ENCODE measurements at places on chromosomes 12 and 14. TPM values are rescaled to one million over a fixed set of nuclear protein-coding genes. Genes with fewer than 3 reads are reported as not detected.
A peak's percentile ranks its signal among the peaks of the same experiment; 100 is the strongest.

DNA sequence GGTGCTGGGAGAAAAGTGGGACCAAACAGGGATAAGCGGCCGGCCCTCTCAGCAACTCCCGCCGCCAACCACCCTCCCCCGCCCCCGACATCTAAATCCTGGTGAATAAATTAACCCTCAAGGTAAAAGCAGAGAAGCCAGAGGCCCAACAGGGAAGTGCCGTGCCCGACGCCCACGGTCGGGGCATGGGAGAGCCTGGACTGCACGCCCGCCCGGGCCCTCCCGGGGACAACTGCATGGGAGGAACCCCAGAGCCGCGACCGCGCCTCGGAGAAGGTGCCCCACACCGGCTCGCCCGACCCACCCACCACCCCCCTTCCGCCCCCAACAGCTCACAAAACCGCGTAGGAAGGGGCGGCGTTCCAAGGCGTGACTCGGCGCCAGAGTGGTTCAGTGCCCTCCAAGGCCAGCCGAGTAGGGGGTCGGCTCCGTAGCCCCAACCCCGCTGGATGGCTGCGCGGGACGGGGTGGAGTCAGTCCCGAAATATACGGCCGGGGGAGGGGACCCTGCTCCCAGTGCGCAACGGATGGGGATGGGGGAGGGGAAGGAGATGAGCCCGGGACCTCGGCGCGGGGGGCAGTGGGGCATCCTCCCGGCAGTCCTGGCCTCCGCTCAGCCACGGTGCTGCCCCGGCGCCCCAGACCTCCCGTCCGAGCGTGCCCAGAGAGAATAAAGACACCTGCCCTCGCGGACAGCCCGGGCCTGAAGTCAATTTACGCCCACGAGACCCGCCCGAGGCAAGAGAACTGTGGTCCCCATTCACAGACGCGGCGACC lies 732 bp downstream of the SLC25A29 start:
- no peaks in the 10 kb centered on the region for H3K27me3 ChIP-seq
- DNase-seq = peak; percentile 53
- H3K4me3 ChIP-seq = peak overlapping the region; percentile 96
- H3K27ac ChIP-seq = peak overlapping the region; percentile 42
- no peaks in the 10 kb centered on the region for H3K4me1 ChIP-seq

Gene MTA1
- 117 TPM for total RNA-seq

DNA sequence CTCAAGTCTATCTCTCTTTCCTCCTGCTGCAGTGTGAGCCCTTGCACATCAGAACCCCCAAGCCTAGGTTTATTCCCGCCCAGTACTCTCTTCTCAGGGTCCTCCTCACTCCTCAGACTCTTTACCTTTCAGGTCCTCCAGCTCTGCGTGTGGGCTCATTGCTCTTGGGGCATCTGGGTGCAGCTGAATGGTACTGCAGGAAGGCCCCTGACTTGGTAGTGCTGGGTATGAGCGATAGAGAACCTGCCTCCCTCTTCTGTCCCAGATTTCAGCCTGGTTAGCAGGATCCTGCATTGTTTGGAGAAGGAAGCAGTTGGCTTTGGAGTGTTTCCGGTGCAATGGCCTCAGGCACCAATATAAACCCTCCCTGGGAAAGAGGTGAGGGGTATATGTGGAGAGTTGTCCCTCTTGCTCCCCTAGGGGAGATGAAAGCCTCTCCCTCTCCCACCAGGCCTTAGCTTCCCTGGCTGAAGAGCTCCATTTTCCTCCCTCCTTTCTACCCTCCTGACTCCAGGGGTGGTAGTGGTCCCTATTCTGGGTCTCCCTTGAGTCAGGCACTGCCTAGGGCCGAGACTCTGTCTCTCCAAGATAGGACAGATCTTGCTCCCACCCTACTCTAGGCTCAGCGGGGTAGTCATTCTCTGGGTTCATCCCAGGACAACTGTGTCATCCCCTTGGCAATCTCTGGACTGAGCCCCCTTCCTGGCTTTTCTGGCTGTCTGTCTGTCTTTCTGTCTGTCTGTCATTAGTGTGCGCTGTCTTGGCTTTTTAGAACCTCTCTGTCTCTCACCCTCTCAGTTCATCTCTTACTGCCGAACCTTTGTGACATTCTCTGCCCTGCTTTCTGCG lies 3.8 kb downstream of the LRP1 start:
- H3K4me1 ChIP-seq = peaks cover 42% of the 10 kb centered on the region
- H3K27me3 ChIP-seq = peaks cover 2% of the 10 kb centered on the region
- DNase-seq = no peak

DNA sequence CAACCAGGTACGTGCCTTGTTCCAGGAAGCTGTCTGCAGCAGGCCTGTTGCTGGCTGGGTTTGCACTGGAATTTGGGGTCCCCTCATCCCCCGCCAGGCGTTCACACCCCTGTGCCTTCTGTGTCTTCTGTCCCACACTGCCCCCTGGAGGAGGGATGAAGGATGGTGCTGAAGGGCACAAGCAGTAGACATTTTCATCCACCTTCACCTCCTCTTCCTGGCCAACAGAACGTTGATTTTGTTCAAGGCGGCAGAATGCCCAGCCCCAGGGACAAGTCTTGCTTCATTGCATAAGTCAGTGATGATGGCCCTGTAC lies 122.1 kb downstream of the CALM1 start:
- H3K4me3 ChIP-seq = no peak overlapping the region
- no peaks in the 10 kb centered on the region for H3K36me3 ChIP-seq
- H3K4me1 ChIP-seq = peaks cover 19% of the 10 kb centered on the region
- no peak for DNase-seq

Gene RPL10L
- not detected for total RNA-seq

GRCh38 chr12:80373666-80374065 lies 70.4 kb upstream of the PTPRQ start:
- H3K4me1 ChIP-seq = peaks cover 16% of the 10 kb centered on the region
- peak; percentile 54 for DNase-seq
- no peaks in the 10 kb centered on the region for H3K36me3 ChIP-seq
- no peaks in the 10 kb centered on the region for H3K27me3 ChIP-seq
- H3K27ac ChIP-seq = peak overlapping the region; percentile 52
- no peak overlapping the region for H3K4me3 ChIP-seq

- H3K36me3 ChIP-seq = no peaks in the 10 kb centered on the region
- H3K4me3 ChIP-seq = peak overlapping the region; percentile 6
- H3K27ac ChIP-seq = no peak overlapping the region
- peaks cover 28% of the 10 kb centered on the region for H3K4me1 ChIP-seq
- peak; percentile 49 for DNase-seq
These were observed 19.7 kb upstream of the CD9 start for GRCh38 chr12:6180268-6181051.

- DNase-seq = no peak
- H3K4me1 ChIP-seq = peaks cover 17% of the 10 kb centered on the region
- H3K27ac ChIP-seq = no peak overlapping the region
- H3K27me3 ChIP-seq = no peaks in the 10 kb centered on the region
- no peak overlapping the region for H3K4me3 ChIP-seq
- H3K36me3 ChIP-seq = no peaks in the 10 kb centered on the region
These were observed 40.6 kb downstream of the MOK start for GRCh38 chr14:102264355-102264754.

DNA sequence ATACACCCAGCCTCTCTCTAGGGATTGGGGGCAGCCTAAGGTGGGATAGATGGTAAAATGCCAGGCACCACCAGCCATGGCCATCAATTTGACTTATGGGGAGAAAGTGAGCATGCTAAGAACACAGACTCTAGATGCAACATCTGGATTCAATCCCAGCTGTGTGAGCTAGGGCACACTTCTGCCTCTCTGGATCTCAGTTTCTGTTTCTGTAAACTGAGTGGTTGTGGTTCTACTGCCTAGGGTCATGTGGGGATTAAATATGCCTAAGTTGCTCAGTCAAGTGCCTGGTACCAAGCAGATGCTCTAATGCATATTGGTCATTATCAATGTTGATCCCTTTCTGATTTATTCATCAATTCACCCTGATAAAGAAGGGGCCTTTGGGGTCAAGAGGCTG lies 12.6 kb upstream of the OAS1 start:
- no peaks in the 10 kb centered on the region for H3K4me1 ChIP-seq
- no peak overlapping the region for H3K27ac ChIP-seq
- H3K36me3 ChIP-seq = no peaks in the 10 kb centered on the region

DNA sequence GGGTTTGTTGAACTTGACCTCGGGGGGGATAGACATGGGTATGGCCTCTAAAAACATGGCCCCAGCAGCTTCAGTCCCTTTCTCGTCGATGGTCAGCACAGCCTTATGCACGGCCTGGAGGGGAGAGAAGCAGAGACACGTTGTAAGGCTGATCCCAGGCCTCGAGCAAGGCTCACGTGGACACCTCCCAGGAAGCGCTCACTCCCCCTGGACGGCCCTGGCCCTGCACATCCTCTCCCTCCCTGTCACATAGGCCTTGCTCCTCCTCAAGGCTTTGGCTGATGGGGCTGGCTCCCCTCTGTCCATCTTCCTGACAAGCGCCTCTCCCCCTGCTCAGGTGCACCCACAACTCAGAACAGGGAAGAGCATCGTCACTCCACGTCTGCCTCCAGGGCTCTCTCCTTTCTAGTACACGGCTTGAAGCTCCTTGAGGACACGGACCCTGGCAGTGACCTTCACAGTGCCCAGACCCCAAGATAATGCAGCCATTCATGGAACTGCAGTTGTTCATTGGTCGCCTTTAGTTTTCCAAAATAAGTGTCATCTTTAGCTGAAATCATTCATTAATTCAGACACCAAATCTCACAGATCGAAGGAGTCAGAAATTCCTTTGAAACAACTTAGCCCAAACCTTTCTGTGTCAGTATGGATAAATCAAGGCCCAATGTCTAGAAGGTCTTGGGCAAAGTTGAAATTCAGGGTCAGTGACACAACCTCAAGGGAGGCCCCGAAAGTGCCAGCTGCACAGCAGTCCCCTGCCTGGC lies 9.7 kb downstream of the SERPINA1 start:
- no peaks in the 10 kb centered on the region for H3K27me3 ChIP-seq
- DNase-seq = no peak
- no peak overlapping the region for H3K27ac ChIP-seq

DNA sequence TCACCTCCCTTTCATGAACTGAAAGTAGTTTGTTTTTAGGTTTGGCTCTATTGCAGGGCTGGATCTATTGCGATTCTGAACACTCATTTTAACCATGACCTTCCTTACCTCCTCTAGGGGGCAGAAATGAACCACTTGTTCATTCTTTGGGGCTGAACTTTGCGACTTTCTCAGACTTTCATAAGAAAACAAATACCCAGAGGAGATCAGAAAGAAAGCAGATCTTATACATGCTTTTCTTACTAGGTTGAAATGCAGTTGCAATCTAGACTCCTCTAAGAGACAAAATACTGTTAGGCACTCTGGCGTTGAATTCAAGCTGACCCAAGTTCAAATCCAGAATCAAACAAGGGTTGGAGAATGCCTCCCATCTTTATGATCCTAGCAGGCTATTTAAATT lies 32.6 kb upstream of the PLEKHG3 start:
- peaks cover 8% of the 10 kb centered on the region for H3K4me1 ChIP-seq
- H3K36me3 ChIP-seq = no peaks in the 10 kb centered on the region
- no peaks in the 10 kb centered on the region for H3K27me3 ChIP-seq
- H3K27ac ChIP-seq = no peak overlapping the region

Gene IFT43
- 14.4 TPM for total RNA-seq

- peak overlapping the region; percentile 16 for H3K4me3 ChIP-seq
- peaks cover 15% of the 10 kb centered on the region for H3K4me1 ChIP-seq
- no peaks in the 10 kb centered on the region for H3K27me3 ChIP-seq
- peak overlapping the region; percentile 78 for H3K27ac ChIP-seq
- DNase-seq = peak; percentile 35
These were observed 13.0 kb upstream of the GPR68 start for GRCh38 chr14:91257328-91258010.

GRCh38 chr12:68162374-68162773 lies 2.8 kb upstream of the IFNG start:
- H3K4me3 ChIP-seq = no peak overlapping the region
- DNase-seq = peak; percentile 27
- H3K27me3 ChIP-seq = no peaks in the 10 kb centered on the region
- H3K4me1 ChIP-seq = peaks cover 17% of the 10 kb centered on the region

DNA sequence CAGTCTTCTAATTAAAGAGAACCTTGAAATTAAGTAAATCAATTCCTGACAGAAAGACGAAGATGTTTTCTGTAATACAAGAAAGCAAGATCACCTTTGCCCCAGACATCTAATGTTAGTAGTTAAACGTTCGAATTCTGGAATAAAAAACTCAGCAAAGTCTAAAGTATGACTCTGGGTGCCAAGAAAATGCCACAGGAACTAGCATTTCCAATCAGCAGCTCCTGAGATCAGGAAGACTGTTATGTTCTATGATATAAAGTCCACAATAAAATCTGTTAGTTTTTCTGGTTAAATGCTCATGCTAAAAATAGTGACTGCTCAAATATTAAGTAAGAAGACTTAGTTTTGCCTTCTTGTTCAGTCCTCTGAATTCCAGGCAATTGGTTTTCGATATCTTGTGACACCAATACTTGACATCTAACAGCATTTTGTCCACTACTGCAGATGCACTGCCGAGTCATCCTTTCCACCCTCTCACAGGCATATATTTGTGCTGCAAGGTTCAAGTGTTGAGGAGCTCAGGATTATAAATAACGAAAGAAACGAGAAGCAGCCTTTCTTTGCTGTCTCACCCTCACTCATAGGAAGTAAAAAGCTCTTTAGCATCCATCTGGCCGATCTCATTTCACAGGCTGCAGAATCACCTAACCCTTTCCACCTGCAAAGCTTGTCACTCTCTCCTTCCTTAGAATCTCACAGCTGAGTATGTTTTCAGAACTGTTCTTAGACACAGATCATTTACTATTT lies 32.0 kb downstream of the SSH1 start:
- peak overlapping the region; percentile 38 for H3K4me3 ChIP-seq
- no peaks in the 10 kb centered on the region for H3K27me3 ChIP-seq
- no peak for DNase-seq

Gene ACRBP
- 0.28 TPM for total RNA-seq

DNA sequence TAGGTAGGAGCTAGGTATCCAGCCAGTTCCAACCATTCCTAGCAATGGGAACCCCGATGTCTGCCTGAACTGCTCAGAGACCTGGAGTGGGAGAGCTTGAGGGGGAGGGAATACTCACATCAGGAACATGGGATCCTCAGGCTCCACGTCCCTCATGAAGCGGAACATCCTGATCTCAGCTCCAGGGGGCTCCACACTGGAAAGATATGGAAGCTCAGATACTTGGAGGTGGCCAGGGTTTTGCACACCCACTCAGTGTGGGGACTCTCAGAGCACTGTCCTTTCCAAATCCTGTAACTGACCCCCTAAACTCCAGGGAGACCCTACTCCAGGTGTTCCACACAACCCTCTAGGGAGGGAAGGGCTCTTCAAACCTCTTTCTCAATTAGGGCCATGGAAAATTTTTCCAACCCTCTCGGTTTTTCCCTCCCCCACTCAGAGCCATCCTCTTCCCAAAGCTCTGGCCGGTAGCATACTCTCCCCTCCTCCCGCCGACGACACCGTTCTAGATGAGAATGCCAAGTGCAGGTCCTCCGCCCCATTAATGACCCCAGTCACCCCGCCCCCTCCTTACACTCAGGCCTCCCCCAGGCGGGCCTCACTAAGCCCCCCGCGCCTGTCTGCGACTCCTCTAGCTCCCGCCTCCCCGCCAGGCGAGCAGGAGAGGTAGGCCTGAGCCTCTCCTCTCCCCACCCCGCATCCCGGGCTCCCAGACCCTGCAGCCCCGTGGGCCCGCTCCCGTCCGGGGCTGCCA lies 597 bp downstream of the MLF2 start:
- DNase-seq = peak; percentile 66
- H3K27me3 ChIP-seq = no peaks in the 10 kb centered on the region
- H3K27ac ChIP-seq = peak overlapping the region; percentile 78
- peak overlapping the region; percentile 93 for H3K4me3 ChIP-seq

Measured in SJCRH30 (cell line).